Stimulated activated CD4-positive, alpha-beta T cell treated with anti-CD3 and anti-CD28 coated beads, Interleukin-4, amount 100 ng/mL, for 24 hours (primary cell): ENCODE measurements at places on chromosomes 6 and 20.
A peak's percentile ranks its signal among the peaks of the same experiment; 100 is the strongest.

DNA sequence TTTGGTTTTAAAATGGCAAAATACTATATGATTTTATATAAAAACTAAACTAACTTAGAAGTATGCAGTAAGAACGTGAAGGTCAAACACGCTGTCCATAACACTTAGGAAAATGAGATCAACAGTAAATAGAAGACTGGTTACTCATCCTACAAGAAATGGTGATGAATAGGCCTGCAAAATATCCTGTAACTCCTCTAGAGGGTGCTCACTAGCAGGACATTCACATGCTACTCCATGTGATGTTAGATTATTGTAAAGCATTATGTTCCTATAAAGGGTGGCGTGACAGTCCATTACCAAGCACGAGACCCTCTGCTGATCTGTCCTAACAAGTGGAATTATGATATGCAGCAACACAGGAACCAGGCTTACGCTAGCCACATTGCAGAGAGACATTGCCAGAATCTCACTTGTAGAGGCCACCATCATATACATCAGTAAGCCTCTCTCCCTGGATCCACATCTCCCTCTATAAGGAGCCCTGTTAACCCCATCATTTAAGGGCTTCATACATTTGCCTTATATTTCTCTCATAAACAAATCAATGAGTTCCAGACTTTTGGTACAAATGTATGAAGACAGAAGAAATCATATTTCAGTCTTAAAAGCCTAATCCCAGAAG lies 18.0 kb upstream of the DEFB129 start:
- DNase-seq = peak; percentile 19

DNA sequence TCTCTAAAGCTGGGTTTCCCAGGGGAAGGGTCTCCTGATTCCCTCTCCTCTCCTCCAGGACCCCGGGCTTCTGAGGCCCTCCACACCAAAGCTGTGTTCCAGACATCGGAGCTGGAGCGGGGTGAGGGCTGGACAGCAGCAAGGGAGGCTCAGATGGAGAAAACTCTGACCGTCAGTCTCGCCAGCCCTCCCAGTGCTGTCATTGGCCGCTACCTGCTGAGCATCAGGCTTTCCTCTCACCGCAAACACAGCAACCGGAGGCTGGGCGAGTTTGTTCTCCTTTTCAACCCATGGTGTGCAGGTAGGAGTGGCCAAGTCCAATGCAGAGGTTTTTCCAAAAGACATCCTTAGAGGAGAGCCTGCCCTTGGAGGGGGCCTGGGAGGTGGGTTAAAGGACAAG lies 14.4 kb downstream of the TGM6 start:
- DNase-seq = no peak

DNA sequence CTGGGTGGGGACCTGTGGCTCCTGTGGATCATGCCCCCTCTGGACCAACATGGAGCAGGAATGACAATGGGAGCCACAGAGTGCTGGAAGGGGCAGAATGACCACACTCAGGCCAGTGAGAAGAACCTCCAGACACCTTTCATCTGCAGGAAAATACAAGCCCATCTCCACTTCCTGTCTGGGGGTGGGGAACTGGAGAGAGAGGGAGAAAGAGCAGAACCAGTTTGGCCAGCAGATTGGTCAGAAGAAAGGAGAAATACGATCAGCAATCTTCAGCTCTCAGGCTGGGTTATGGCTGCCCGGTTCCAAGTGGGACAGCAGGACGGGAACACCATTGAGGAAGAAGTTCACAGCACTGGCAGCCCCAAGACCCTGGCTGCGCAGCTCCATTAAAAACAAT lies 37.0 kb downstream of the BMP7 start:
- no peak for DNase-seq

DNA sequence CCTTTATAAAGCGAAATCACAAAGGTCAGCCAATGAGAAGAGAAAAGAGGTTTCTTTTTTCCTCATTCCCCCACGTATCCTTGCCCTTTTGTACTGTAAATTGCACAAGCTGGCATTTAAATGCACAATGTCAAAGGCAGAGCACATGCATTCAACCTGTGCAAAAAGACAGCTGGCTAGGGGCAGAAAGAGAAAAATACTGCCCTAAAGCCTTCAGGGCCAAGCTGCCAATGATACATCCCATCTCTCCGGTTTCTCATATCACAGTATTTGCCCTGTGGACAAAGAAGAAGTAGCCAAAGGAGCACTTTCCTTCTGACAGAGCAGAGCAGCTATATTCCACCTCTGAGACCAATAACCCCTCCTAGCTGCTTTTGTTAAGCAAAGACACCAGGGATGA lies 219.2 kb downstream of the TRDN start:
- no peak for DNase-seq

- DNase-seq = peak; percentile 65
These were observed 10.9 kb upstream of the LPIN3 start for GRCh38 chr20:41329435-41330342.

GRCh38 chr6:108779536-108780275 lies 68.5 kb upstream of the ARMC2 start:
- no peak for DNase-seq

DNA sequence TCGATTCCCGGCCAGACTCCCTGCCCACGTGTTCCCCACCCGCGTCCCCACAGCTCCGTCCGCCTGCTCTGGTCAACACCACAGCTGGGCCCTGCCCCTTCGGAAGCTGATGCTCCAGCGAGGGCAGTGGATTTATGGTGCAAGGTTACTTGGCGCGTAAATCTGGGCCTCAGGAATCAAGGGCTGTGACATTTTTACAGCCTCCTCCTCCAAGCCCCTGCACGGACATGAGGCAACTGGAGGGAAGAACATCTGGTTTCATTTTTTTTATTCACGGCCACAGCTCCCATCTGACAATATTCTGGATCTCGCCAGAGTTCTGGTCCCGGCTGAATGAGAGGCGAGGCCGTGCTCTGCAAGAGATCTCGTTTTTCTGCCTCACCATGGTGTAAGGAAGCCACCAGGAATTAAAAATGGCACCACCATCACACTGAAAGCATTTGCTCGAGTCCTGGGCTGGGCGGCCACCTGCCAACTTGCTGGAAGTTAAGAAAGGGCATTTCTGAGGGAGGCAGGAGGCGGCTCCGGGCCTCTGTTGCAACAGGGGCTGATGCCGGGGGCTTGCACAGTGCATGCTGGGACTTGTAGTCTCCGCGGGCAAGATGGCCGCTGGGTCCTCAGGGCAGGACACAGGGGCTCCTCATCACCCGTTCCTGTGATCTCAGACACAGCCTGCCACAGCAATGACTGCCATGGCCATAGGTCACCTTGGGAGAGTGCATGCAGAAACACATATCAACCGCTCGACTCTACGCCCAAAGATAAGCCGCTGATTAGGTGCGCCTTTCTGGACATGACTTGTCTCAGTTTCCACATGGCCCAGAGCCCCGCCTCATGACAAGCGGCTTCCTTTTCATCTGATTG lies 148.5 kb downstream of the LY86 start:
- no peak for DNase-seq

DNA sequence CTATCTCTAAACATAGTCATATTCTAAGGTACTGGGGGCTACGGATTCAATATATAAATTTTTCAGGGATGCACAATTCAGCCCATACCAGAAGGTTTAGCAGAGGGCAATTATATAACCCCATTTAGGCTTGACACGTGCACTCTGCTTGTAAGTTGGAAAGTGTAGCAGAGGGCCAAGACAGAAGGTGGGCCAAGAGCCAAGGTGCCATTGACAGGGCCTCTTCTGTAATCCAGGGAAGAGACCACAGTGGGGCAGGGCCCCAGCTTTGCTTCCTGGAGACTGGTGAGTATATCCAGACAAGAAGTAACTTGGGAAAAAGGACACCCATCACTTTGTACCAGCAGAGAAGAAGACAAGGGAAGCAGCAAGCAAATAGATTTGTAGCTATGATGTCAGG lies 672.4 kb upstream of the MARCKS start:
- DNase-seq = no peak

- DNase-seq = no peak
These were observed 161.3 kb upstream of the RREB1 start for GRCh38 chr6:6946206-6947155.

DNA sequence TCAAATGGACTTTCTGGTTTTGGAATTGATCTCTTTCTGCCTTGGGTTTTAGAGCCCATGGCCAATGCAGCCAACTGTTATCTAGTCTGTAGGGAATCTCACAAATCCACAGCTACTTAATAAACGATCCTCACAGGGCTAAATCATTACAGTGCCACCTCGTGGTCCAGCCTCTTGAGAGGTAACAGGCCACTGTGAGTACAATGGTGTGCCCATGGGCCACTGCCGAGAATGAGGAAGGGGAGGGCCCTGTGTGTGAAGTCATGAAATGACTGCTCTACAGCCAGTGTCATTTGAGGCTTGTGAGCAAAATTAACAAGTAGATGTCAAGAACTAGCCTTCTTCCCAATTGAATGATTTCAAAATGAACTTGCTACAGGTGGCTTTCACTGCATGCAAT lies 54.3 kb upstream of the GMPR start:
- no peak for DNase-seq

- no peak for DNase-seq
These were observed 55.8 kb downstream of the PHACTR1 start for GRCh38 chr6:12772416-12772815.

DNA sequence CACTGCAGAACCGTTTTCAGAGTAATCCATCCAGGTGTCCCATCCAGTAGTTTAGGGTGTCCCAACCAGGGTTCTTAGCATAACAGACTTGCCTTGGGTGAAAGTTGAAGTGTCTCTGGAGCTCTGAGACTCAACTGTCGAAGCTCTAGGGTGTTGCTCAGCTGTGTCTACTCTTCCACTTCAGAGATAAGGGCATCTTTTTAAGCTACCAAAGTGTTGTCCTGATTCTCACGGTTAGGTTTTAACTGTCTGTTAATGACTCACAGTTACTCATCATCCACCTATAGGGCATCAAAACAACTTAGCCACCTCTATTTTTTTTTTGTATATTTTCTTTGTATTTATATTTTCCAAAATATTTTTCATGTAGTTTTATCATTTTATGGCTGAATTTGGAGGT lies 36.9 kb upstream of the TBX18 start:
- DNase-seq = no peak

DNA sequence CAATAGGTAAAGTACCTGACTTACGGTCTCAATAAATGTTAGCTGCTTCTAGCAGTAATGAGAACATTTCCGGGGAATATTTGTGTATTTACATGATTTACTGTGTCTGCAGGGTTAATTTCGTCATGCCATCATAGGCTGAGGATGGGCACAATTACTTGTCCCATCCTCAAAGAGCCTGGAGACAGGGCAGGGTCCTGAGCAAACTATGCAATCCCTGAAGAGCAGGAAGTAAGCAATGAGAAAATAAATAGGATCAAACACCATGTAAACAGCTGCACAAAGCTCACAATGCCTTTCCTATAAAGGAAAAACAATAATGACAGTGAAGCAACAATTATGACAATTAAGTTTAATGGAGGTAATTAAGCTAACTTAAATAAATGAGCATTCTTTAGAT lies 114.6 kb upstream of the FOXQ1 start:
- no peak for DNase-seq

DNA sequence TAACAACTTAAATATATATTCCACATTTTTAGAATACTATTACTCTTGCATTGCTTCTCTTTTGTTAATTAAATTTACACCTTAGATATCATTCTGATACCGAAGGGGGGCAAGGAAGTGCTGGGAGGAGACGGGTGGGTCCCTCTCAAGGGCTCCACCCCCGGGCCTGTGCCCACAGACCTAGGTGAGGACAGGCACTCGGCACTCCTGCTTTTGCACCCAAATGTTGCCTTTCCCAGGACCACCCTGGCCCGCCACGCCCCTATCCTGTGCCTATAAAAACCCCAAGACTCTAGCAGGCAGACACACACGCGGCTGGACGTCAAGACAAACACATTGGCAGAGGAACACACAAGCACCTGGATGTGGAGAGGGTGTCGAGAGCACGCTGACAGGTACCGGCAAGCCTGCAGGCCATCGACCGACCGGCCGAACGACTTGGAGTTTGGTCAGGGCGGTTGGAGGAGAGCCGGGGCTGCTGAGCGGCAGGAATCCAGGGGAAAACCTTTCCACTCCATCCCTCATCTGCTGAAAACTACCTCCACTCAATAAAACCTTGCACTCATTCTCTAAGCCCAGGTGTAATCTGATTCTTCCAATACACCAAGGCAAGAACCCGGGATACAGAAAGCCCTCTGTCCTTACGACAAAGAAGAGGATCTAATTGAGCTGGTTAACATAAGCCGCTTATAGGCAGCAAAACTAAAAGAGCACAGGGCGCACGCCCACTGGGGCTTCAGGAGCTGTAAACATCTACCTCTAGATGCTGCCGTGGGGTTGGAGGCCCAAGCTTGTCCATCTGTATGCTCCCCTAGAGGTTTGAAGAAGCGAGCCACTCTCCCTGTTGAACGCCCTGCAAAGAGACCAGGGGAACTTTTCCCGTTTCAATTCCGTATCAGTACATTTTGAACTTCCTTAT lies 197.4 kb upstream of the PRSS16 start:
- DNase-seq = no peak

- DNase-seq = no peak
These were observed 258.9 kb downstream of the KIF16B start for GRCh38 chr20:16314320-16314719.

GRCh38 chr6:77548190-77548589 lies 84.9 kb upstream of the HTR1B start:
- no peak for DNase-seq

DNA sequence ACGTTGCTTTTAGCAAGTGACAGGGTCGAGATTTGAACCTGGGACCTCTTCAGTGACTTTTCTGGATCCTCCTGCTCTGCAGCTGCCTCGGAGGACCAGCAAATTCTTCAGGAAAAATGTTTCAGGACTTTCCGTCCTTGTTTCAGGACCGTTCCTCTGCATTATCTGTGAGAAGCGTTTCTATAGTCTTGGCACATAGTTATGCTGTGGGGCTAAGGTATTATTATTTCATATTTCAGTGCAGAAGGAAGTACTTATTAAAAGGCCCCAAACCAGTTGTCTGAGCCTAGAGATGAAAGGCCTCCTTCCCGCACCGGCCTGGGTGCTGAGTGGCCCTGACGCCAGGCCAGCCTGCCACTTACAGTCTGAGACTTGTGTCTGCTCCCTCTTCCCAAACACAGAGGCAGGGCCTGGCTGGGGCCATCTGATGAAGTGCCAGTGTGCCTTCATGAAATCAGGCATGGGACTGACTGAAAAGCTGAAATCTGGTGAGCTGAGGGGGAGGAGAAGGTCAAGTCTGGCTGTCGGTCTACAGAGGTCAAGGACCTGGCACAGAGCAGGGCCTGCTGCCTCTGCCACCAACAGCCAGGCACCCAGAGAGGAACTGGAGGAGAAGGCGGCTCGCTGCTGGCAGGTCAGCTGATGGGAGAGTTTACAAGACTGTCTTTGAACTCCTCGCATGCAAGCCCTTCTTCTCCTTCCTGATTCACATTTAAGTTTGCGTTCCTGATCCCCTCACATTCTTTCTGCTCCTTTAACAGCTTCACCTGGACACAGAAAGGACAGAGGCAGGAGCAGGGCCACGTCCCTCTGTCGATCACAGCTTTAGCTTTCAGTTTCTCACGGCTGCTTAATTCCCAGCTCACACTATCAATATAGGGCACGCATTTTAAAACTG lies 8.9 kb upstream of the QKI start:
- peak; percentile 6 for DNase-seq
